ENCODE measurements at places on chromosomes 5 and 9. TPM values are rescaled to one million over a fixed set of nuclear protein-coding genes. Genes with fewer than 3 reads are reported as not detected.

FAM151B gene
- 2.5 TPM for total RNA-seq

- no peak for DNase-seq
Measured at GRCh38 chr9:127650518-127650917, 38.4 kb downstream of the STXBP1 start.

DNA sequence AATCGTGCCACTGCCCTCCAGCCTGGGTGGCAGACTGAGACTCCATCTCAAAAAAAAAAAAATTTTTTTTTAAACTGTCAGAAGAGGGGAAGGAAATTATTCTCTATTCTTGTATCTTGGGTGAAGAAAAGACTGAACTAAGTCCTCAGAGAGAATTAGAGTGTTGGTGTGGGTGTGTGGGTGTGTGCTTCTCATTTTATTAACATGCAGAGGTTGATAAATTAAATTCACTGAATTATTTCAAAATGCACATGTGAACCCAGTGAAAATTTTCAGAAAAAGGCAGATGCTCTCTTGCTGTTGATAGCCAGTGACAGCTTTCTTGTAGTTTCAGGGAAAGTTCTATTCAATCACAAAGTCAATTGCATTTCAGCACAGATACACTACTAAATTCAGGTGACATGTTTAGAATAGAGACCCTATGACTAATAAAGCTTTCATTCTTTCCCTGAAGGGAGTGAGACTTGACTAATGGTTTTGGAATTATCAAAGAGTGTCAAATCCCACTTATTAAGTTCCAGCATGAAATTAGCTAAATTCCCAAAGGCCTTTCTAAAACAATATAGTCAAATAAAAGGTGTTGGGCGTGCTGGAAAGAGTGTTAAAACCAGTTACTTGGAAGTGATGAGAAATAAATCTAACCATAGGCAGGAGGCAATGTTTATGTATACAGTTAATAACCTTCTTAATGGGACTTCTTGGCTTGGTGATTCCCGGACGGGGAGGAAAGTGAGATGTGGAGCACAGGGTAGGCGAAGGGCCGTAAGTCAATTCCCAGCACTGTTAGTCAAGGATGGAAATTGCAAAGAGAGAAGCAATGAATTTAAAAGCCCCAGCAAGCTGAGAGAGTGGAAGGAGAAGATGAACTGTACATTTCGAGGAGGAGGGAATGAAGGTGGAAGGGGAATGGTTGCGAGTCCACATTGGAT lies 103.2 kb upstream of the SPATA31D4 start:
- no peak for DNase-seq

ANXA1 gene
- 212 TPM for total RNA-seq

DNA sequence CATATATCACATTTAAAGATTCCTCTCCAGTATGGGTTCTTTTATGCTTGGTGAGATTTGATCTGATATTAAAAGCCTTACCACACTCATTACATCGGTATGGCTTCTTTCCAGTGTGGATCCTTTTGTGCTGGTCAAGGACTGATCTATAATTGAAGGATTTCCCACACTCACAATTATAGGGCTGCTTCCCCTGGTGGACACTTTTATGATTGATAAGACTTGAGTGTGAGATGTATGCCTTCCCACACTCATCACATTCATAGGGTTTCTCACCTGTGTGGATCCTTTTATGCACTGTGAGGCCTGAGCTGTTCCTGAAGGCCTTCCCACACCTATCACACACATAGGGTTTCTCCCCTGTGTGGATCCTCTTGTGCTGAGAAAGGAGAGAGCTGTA lies 12.2 kb downstream of the ZFP62 start:
- no peak for DNase-seq
